ENCODE measurements at places on chromosomes 5 and 9.

- DNase-seq: no peak
Measured at GRCh38 chr9:124869986-124870560, 8.1 kb downstream of the ARPC5L start.

DNA sequence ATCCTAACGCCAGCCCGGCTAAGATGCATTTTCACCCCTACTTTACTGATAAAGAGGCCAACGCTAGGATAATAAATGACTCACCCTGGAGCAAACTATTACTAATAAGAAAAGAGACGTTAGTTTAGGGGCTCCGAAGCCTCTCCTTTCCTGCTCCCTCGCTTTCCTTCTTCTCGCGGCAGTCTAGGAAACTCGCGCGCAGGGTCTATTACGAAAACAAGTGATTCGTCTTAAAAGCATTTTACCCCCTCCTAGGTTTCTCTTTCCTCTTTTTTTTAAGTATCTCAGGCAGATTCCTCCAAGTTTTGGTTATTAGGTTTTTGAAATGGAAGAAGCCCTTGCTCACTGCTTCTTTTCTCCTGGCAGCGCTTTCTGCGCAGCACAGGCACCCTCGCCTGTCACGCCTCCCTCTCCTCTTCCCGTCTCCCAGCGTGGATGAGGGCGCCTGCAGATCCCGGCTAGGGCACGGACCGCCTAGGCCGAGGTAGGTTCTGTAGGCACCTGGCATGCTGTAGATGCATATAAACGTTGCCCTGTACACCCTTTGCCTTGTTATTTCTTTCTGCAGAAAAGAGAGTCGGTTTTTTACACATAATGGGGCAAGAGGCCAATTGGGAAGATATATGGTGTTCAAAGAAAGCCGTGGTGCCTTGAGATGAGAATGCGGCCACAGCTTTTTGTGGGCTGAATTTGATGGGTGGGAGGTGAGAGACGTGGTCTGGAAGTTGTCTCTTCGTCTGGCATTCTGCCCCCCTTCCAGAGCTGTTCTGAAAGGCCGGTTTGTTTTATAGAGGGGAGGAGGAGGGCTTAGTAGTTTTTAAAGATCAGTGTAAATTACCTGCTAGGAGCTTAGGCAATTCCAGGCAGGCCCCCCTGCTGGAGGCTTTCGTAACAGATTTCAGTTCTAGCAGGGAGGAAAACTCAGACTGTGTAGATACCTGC lies 983 bp downstream of the GCNT1 start:
- no peak for DNase-seq

DNA sequence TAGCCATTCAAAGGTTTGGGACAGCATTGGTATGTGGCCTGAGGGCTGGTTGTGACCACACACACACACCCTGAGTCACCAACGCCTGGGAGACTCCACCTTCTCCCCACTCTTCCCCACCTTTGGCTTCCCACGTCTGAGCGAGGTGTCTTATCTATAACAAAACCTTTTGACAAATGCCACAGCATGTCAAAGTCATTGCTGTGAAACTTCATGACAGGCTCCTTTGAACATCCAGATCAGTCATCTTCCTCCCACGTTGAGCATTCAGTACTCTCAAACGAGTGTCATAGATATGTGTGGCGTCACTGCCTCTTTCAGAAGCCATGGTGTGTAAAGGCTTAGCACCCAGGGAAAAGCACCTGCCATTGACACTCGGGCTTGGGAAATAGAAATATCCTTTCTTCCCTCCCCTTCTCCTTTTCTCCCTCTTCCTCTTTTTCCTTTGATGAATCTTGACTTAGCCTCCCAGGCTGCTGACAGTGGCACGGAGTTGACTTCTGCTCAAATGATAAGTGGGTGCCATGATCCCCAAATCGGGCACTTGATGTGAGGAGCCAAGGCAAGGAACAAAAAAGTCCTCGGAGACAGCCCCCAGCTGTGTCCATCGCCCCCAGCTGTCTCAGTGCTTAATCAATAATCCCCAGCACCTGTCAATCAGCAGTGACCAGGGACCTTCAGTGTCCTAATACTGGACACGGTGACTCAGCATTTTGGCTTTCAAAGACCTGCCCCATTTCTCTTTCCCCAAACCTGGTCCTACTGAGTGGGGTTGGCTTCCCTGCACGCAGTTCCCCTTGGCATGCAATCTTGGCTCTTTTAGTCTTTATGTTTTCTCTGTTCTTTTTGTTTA lies 114.8 kb downstream of the FGF18 start:
- no peak for DNase-seq

DNA sequence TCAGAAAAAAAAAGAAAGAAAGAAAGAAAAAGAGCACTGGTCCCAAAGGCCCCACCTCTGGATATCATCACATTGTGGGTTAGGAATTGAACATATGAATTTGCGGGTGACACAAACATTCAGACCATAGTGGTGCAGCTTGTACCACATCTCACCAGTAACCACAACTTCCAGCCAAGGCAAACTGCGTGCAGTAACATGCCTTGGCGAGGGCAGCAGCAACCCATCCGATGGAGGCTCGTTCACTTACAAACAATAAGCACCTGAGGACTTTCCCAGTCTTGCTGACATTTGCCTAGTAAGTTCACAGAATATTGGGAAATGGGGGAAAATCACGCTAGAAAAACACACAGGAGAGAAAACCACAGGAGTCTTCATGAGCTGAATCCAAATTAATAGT lies 508.1 kb downstream of the ZNF608 start:
- no peak for DNase-seq

- no peak for DNase-seq
Measured at GRCh38 chr5:115487756-115488155, 56.8 kb downstream of the FEM1C start.

- no peak for DNase-seq
Measured at GRCh38 chr9:36120705-36121104, 15.8 kb upstream of the GLIPR2 start.

Measured in fibroblast of the conjunctiva (primary cell).